Myocyte (in vitro differentiated cells): ENCODE measurements at places on chromosomes 13 and 19. TPM values are rescaled to one million over a fixed set of nuclear protein-coding genes. Genes with fewer than 3 reads are reported as not detected.

DNA sequence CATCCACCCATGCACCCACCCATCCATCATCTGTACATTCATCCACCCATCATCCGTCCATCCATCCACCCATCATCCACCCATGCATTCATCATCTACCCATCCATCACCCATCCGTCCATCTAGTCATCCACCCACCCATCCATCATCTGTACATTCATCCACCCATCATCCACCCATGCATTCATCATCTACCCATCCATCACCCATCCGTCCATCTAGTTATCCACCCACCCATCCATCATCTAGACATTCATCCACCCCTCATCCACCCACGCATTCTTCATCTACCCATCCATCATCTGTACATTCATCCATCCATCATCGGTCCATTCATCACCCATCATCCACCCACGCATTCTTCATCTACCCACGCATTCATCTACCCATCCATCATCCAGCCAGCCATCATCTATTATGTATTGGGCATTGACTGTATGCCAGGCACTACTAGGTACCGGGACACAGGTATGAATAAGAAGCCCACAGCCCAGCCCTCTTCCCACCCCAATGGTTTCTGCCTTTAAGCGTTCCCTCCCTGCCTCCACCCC, 16.7 kb upstream of the GALP start:
- no peak for DNase-seq

DNA sequence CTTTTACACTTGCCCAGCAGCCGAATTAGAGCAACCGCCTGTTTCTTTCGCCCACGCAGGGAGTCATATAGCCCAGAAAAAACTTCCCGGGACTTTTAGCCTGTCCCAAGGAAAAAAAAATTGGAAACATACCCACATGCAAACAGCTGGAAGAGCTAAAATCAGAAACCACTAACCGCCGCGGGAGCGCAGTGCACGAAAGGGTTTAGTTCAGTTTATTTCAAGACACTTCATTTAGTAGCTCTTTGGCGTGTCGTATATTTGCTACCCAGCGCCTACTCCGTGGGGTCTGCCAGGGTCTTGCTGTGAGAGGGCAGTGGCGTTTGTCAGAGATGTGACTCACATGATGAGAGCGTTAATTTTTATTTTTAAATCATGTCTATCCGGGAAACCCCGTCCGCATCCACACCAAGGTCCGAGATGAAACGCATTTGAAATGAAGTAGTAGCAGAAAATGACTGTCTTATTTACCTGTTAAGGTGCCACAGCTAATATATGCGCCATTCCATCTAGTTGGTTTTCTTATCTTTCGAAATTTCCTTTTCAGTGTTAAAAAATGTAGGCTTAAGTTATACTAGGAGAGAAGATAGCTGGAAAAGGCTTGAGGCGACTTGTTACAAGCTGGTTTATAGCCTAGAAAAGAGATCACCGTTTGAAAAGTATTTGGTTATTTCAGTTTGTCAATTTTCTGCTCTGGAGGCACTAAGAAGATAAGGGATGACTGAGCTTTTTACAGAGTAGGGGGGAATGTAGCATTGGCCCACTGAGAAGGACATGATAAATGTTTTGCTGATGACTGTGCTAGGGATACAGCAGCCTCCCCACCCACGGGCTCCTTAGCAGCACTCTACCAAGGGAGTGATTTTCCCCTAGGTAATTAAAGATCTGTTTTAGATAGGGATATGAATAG, 1.7 kb downstream of the KLF5 start:
- DNase-seq = peak; percentile 98

DNA sequence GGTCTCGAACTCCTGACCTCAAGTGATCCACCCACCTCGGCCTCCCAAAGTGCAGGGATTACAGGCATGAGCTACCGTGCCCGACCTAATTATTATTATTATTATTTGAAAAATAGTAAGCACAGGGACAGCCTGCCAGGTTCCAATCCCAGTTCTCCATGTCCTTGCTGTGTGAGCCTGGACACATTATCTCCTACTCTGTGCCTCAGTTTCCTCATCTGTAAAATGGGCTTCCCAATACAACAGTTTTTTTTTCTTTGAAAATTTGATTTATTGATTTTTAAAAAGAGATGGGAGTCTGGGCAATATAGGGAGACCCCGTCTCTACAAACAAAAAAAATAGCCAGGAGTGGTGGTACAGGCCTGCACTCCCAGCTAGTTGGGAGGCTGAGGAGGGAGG, 3.3 kb downstream of the ZGLP1 start:
- DNase-seq = no peak

GRCh38 chr19:12769689-12770088, 5.7 kb downstream of the HOOK2 start:
- DNase-seq = no peak

DNA sequence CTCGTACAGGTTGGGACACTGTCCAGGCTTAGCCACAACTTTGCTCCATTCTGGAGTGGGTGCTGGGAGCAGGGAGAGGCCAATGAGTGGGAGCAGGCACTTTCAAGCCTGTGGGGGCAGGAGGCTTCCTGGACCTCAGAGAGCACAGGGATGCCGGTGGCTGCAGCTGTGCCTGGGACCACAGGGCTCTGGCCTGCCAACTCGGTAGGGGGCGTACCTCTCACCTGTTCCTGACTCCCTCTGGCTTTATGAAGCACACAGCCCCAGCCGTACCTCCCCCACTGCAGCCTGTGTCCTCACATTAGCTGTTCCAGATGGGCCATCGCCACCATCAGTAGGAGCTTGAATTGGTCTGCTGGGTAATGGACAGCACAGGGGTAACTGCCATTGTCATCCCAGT, 278.7 kb upstream of the KLHL1 start:
- no peak for DNase-seq

DNA sequence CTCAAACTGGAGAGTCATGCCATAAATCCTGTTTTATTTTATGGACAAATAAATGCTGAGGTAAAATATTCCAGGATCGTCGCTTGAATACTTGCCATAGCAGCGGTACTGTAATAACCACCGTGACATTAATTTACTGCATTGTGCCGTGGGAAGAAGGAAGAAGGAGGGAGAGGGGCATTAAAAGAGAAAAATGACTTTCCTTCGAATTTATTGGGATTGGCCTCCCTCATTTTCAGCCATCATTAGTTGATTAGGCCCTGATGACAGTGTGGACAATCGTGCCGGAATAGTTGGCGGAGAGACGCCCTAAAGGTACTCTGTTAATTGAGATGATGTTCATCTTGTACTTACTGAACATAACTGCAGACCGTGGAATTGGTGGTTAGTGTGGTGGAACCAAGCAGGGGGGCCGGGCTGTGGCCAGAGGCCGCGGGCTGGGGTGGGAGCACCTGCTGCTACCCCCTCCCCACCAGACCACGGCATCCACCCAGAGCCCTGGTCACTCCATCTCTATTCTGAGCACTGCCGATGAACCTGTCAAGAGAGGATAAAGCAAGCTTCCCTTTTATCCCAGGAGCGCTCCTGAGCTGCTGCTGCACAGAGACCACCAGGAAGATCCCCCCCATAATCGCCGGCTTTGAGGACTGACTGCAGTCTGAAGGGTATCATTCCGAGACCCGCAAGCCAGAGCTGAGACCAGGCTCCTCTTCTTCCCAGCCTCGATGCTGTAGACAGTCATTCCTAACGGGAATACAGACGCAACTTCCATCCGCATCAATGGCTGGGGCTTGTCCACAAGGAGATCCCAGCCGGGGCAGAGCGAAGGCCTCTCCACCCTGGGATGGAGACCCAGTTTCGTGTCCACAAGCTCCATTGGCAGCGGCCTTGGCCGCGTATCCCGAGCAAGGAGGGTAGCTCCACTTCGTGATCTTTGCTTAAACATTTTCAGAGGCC, 168.3 kb upstream of the TSHZ3 start:
- peak; percentile 58 for DNase-seq

- DNase-seq = no peak
Measured at GRCh38 chr13:101394605-101395004, 21.7 kb downstream of the NALCN start.

The TEX26 gene
- not detected in 2 replicates for total RNA-seq

The ISYNA1 gene
- total RNA-seq = 5.0 and 11.7 TPM in 2 replicates
